ENCODE measurements at places on chromosomes 2 and 18. TPM values are rescaled to one million over a fixed set of nuclear protein-coding genes. Genes with fewer than 3 reads are reported as not detected.

ADCYAP1 gene
- 4.4 TPM for total RNA-seq

WDR7 gene
- total RNA-seq = 79.2 TPM

SPP2 gene
- not detected for total RNA-seq

CEBPZOS gene
- total RNA-seq = 24.6 TPM

Measured in temporal lobe (tissue), 4 donors.